ENCODE measurements at places on chromosomes 6 and 20.

DNA sequence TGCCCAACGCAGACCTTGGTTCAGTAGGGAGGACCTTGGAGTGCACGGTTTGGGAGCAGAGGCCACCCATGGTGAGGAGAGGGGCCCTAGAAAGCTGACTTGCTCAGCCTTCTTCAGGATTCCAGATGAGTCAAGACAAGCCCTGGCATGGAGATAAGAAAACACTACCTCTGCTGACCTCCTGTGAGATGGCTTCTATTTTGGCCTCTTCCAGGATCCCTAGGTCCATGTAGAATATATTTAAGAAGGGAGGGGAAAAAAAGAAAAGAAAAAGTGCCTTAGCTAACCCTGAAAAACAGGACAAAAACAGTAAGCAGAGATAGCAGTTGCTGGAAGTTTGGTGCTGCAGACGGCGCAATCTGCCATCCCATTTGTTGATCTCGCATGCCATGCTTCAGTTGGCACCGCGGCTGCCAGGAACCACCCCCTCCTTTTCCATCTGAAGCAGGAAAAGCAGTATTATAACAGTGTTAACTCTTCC, 100.0 kb downstream of the ARMC2 start:
- peak; percentile 76 for DNase-seq

- no peak for DNase-seq
Measured at GRCh38 chr6:41573276-41573675, 27.1 kb downstream of the FOXP4 start.

GRCh38 chr20:50727792-50728485, 3.4 kb upstream of the PARD6B start:
- no peak for DNase-seq

DNA sequence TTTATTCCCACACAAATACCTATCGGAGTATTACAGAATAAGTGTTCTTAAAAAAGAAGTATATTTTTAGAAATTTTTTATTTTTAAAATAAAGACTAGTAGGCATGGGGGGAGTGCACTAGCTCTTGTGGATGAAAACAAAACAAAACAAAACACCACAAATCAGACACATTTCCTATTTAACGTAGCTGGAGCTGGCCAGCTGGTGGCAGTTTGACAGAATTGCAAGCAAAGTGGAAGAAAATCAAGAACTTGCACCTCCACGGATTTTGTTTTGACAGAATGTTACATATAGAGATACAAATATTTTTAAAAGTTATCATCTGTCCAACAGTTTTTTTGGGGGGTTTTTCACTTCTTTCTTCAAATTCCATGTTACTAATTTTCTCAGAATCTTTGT, 63.6 kb upstream of the SNRPB2 start:
- no peak for DNase-seq

DNA sequence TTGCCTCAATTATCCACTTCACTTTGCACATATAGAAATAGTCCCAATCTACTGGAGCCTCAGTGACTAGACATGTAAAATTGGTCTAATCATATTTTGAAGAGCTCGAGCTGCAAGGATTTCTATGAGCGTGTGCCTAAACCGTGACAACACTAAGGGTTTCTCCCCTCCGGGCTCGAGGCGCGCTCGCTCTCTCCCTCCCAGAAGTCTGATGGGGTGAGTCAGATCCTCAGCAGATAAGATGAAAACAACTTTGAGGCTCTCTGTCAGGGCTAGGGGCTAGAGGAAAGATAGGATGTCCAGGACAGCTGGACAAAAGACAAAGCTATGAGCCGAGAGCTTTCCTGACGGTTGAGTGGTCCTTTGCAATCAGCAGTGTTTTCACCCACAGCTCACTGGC, 16.8 kb downstream of the GNAS-AS1 start:
- no peak for DNase-seq

DNA sequence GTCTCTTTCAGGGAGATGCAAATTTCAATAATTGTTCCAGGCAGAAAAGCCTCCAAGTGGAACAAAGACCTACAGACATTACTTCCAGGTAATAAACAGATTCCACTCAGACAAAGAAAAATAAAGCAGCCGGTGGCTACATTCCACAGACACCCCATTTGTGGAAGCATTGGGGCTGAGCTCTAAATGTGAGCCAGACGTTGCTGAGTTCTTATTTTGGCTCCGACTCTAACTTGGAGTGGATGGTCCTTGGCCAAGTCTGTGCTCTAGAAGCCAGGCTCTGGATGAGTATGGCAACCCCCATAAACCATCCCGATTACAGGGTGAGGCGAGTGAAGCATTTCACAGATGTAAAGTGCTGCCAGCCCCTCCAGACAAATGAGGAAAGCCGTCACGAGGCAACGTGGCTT, 6.6 kb downstream of the TRAM2 start:
- DNase-seq, result peak; percentile 92

- peak; percentile 74 for DNase-seq
Measured at GRCh38 chr20:12777016-12777415, 231.8 kb upstream of the SPTLC3 start.

GRCh38 chr6:4936681-4937041, 67.2 kb downstream of the RPP40 start:
- peak; percentile 30 for DNase-seq

GRCh38 chr20:57103146-57103800, 163.2 kb downstream of the BMP7 start:
- DNase-seq, result no peak

- no peak for DNase-seq
Measured at GRCh38 chr6:34248198-34248726, 544 bp downstream of the SMIM29 start.

DNA sequence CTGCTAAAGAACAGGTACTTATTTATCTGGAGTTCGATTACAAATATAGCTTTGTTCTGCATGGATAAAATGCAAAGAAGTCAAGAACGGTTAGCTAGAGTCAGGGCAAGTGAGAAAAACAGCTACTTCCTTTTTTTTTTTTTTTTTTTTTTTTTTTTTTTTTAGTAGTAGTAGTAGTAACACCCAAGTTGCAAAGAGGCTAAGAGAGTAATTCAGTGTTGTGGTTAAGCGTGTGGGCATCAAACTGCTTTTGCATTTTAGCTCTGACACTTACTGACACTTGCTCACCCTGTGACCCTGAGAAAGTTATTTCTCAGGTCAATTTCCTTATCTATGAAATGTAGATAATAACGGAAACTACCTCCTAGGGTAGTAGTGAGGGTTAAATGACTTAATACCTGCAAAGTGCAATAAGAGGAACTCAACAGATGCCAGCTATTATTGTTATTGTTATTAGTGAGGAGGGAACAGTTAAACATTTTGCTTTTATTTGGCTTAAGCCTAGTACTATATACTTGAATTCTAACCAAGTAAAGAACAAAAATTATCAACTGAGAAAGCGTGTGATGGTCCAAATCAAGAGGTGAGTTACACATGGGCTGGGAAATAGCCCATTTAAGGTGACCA, 86.7 kb upstream of the BACH2 start:
- no peak for DNase-seq

GRCh38 chr6:14141351-14142062, 23.9 kb downstream of the CD83 start:
- no peak for DNase-seq

DNA sequence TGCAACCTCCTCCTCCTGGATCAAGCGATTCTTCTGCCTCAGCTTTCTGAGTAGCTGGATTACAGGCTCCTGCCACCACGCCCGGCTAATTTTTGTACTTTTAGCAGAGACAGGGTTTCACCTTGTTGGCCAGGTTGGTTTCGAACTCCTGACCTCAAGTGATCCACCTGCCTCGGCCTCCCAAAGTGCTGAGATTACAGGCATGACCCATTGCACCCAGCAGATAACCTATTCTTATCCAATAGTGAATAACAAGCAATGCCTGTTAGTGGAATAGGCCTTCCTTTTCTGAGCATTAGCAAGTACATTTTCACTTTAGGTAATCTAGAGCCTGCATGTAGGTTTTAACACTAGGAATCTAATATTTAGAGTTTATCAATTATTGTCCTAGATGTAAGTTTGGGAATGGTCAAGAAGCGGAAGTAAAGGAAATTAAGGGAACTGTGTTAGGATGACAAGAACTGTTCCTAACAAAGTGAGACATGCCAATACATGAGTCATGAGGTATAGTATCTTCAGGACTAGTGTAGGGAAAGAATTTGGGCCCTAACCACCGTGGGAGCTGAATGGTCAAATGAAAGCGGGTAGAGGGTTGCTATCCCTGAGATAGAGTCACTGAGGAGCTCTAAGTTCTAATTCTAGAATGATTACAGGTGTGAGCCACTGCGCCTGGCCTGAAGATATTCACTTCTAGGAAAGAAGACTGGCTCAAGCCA, 15.0 kb downstream of the BLTP3A start:
- no peak for DNase-seq

DNA sequence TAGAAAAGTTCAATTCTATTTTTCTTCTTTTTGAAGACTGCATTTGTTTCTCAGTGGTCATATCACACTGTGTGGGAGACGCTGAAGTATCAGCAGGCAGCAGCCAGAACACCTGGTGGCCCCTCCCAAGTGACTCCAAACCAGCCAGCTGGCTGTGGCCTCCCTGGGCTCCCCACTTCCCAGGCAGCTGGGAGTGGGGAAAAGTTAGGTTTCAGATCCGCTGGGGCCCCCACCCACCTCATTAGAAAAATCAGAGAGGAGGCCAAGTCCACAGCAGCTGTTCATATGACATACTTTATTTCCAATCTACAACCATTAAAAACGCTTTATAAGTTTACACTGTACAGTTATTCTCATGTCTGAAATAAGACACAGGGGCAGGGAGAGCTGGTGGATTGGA, 3.6 kb upstream of the DSN1 start:
- no peak for DNase-seq

DNA sequence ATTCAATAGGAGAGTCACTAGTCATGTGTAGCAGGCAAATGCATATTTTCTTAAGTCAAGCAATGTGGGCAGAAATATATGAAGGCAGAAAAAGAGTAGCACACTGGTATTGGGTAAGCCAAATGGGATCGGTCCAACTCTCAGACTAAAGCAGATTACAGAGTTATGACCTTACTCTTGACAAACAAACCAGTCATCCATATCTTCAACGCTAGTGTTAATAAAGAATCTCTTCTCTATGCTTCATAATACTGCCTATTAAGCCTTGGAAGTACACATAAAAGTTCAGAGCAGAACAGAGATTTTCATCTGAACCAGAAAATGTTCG, 320.2 kb upstream of the JARID2 start:
- DNase-seq, result peak; percentile 40

DNA sequence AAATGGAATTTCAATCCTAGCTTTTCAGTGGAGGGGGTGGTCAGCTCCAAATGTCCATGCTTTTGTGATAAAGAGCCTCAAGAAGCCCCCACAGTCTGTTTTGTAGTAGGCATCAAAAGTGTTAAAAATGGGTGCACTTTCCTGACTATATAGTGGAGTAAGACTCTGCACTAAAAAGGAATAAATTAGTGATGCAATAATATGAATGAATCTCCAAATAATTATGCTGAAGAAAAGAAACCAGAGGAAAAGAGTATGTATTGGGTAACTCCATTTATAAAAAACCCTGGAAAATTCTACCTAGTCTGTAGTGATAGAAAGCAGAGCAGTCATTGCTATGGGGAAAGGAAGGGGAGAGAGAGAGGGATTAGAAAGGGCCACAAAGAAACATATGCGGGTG, 310.4 kb upstream of the SUPT3H start:
- DNase-seq, result no peak

GRCh38 chr20:33211817-33212424, 5.2 kb upstream of the BPIFA3 start:
- peak; percentile 69 for DNase-seq

DNA sequence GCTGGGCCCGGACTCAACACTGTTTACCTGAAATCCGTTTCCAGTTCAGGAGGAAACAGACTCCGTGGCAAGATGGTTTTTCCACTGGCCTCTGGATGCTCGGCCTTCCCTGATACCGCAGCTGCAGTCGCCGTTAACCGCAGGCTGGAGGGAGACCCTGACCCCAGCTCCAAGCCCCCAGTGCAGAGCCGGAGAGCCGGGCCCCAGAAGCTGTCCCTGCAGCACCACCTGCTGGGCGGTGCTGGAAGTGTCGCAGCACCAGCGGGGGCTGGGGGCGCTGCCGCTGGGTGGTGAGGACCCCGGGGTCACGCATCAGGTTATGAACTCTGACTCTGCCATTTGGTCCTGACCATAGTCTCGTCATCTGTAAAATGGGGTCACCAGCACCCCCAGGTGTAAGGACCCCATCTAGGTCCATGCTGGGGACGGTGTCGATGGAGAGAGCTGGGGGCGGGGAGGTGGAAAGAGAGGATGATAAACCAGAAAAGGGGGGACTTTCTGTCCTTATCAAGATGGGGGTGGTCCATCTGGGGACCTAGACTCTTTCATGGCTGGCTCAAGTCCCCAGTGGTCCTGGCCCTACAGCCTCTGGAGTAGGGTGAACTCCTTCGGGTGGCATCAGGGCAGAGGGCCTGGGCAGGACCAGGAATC, 20.8 kb upstream of the CHRNA4 start:
- DNase-seq, result no peak

- peak; percentile 15 for DNase-seq
Measured at GRCh38 chr6:158816803-158817727, 2.1 kb downstream of the EZR start.

DNA sequence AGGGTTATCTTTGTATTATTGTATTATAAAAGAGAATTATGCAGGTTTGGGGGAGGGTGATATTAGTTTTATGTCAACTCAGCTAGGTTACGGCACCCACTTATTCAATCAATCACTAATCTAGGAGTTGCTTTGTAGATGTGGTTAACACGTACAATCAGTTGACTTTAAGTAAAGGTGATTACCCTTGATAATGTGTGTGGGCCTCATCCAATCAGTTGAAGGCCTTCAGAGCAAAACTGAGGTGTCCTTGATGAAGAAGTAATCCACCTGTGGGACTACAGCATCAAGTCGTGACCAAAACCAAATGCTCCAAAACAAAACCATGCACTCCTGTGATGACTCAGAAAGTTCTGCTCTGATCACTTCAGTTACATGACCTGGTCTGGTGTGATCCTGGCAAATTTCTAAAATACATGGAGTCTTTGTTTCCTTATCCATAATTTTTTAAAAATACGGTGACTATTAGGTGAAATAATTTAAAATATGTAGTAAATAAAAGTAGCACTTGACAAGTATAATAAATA, 114.1 kb downstream of the IYD start:
- DNase-seq, result no peak

DNA sequence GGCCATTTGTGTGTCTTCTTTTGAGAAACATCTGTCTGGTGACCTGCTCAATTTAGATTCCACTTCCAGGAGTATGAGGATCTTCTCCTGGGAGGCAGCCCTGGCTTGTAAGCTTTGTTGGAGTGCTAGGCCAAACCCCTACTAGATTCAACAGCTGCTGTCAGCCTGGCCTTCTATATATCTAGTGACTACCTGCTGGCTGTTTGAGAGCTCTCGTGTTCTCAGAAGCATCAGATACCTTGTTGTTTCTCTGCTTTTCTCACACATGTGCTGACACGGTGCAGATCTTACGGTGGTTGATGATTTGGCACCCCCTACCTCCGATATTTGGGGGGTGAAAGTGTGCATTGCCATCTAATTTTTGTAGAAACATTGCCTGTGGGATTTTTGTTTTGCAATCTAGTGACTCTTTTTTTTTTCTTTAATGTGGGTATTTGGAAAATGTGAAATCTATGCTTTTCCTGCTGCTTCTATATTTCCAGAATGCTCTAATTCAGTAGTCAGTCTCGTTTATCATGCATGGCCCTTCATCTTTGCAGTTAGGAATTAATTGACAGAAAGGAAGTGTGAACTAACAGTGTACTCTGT, 4.7 kb downstream of the CCN2 start:
- no peak for DNase-seq

- no peak for DNase-seq
Measured at GRCh38 chr20:51554538-51555165, 12.1 kb upstream of the NFATC2 start.

GRCh38 chr20:45833883-45834796, 541 bp downstream of the SNX21 start:
- DNase-seq, result peak; percentile 60

Measured in NCI-H526 treated with DMSO at 0.1 percent for 48 hours (cell line).